Spleen (tissue), 13 donors: ENCODE measurements at places on chromosomes 4 and X. TPM values are rescaled to one million over a fixed set of nuclear protein-coding genes. Genes with fewer than 3 reads are reported as not detected.

TAF7L gene
- total RNA-seq = not detected

BEX5 gene
- 2.8 TPM for total RNA-seq

ACE2 gene
- total RNA-seq = not detected

NDST3 gene
- 5.6 TPM for total RNA-seq

SORCS2 gene
- total RNA-seq = 0.61 TPM

AFF2 gene
- 26.6 TPM for total RNA-seq
